Activated CD4-positive, alpha-beta T cell treated with anti-CD3 and anti-CD28 coated beads for 36 hours (primary cell): ENCODE measurements at places on chromosomes 5 and 9. TPM values are rescaled to one million over a fixed set of nuclear protein-coding genes. Genes with fewer than 3 reads are reported as not detected.

DNA sequence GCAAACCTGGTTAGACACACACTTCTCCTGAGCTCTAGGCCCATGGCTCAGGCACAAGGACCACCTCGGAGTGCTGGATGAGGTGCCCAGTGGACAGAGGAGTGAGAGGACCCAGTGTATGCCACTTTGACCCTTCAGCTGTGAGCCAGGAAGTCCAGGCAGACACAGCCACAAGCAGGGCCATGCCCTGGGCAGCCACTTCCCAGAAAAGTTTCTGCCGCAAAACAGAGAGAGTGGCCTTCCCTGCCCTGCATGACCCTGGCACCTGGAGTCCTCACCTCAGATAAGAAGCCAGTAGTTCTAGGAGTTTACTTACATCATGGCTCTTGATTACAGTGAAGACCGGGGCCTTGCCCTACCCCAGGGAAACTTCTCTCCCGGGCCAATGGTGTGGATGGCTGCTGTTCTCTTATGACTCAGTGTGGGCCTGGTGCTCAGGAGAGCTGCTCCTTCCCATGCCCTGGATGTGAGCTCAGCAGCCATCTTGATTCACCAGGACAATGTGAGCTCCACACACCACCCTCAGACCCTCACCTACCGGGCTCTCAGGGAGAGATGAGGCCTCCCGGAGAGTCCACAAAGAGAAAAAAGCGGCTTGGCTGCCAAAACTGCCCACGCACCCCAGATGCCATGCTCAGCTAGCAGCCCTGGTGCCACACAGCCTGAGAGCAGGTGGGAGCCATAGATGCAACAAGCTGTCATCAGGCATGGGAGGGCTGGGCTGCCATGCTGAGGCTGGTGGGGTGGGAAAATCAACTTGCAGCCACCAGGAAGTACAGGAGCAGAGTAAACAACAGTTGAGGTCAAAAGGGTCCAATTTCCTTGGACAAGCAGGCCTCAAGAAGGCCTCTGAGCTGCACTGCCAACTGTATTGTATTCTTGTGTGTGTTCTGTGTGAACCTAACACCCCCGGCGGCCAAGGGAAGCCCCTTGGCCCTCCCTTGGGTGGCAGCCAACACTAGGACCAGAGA is 11.7 kb upstream of the IRF1 start:
- H3K36me3 ChIP-seq = no peaks in the 10 kb centered on the region
- H3K27me3 ChIP-seq = peaks cover 4% of the 10 kb centered on the region
- no peak for DNase-seq
- peaks cover 20% of the 10 kb centered on the region for H3K4me1 ChIP-seq
- no peak overlapping the region for H3K27ac ChIP-seq

DNA sequence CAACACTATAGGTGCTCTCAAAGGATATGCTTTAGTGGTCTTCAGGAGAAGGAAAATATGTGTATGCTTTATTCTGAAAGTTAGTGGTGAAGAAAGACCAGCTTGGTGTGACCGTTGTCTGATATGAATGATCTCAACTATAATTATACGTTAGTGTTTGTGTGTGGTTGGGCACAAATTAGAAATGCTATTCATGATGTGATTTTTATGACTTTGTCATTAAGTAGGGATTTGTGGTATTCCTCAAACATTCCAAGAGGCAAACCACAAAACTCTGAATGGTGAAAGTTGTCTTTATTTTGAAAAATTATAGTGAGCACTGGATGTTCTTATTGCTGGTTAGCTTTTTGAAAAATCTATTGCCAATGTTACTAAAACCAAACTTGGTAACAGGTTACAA is 6.2 kb upstream of the F2R start:
- DNase-seq = no peak
- peaks cover 19% of the 10 kb centered on the region for H3K4me1 ChIP-seq
- peaks cover 14% of the 10 kb centered on the region for H3K27me3 ChIP-seq
- peaks cover 7% of the 10 kb centered on the region for H3K36me3 ChIP-seq
- H3K27ac ChIP-seq = no peak overlapping the region
- no peak overlapping the region for H3K4me3 ChIP-seq

DNA sequence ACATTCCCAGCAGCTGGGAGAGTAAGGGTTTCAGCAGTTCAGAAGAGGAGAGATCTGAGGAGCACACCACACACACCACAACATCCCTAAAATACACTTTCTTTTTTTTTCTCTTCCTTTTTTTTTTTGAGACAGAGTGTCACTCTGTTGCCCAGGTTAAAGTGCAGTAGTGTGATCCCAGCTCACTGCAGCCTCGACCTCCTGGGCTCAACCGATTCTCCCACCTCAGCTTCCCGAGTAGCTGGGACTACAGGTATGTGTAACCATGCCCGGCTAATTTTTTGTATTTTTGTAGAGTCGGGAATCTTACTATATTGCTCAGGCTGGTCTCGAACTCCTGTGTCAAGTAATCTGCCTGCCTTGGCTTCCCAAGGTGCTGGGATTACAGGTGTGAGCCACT is 9.7 kb upstream of the UBAP1 start:
- H3K4me1 ChIP-seq = peaks cover 11% of the 10 kb centered on the region
- H3K27ac ChIP-seq = no peak overlapping the region
- no peaks in the 10 kb centered on the region for H3K36me3 ChIP-seq
- DNase-seq = no peak
- no peaks in the 10 kb centered on the region for H3K27me3 ChIP-seq
- H3K4me3 ChIP-seq = no peak overlapping the region

- H3K27me3 ChIP-seq = peaks cover 1% of the 10 kb centered on the region
- no peaks in the 10 kb centered on the region for H3K36me3 ChIP-seq
- DNase-seq = no peak
- H3K4me1 ChIP-seq = no peaks in the 10 kb centered on the region
- no peak overlapping the region for H3K4me3 ChIP-seq
- H3K27ac ChIP-seq = no peak overlapping the region
These were observed 365.9 kb downstream of the NFIB start for GRCh38 chr9:13948037-13948436.

DNA sequence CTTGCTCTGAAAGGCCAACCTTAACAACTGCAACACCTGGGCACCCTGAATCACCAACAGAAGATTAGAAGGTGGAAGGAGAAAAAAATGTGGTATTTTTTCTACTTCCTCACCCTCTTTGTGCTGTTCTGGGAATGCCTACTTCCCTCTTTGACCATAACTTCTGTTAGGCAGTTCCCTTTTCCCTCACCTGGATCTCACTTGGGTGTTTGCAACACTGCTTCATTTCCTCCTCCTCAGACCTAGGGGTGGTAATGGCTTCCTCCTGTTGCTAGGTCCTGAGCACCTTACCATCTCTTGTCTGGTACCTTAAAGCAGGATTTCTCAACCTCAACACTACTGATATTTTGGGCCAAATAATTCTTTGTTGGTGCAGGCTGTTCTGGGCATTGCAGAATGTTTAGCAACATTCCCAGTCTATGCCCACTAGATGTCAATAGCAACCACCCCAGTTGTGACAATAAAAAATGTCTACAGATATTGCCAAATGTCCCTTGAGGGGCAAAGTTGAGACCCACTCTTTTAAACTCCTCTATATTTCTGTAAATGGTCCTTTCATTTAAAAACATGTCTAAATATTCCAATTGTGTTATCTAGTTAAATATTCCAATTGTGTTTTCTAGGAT is 300.0 kb upstream of the VLDLR start:
- no peak for DNase-seq
- H3K36me3 ChIP-seq = no peaks in the 10 kb centered on the region
- no peak overlapping the region for H3K27ac ChIP-seq
- no peak overlapping the region for H3K4me3 ChIP-seq
- no peaks in the 10 kb centered on the region for H3K4me1 ChIP-seq

GRCh38 chr9:91755761-91756509 is 194.1 kb downstream of the ROR2 start:
- H3K4me1 ChIP-seq = no peaks in the 10 kb centered on the region
- H3K27ac ChIP-seq = no peak overlapping the region
- no peak overlapping the region for H3K4me3 ChIP-seq
- no peaks in the 10 kb centered on the region for H3K36me3 ChIP-seq
- H3K27me3 ChIP-seq = peaks cover 3% of the 10 kb centered on the region

GRCh38 chr9:87580941-87581438 is 83.3 kb downstream of the DAPK1 start:
- H3K4me1 ChIP-seq = no peaks in the 10 kb centered on the region
- no peak for DNase-seq
- H3K4me3 ChIP-seq = no peak overlapping the region
- no peaks in the 10 kb centered on the region for H3K36me3 ChIP-seq
- no peak overlapping the region for H3K27ac ChIP-seq
- H3K27me3 ChIP-seq = peaks cover 2% of the 10 kb centered on the region

- H3K4me3 ChIP-seq = no peak overlapping the region
- no peaks in the 10 kb centered on the region for H3K36me3 ChIP-seq
- H3K4me1 ChIP-seq = peaks cover 5% of the 10 kb centered on the region
- H3K27me3 ChIP-seq = peaks cover 29% of the 10 kb centered on the region
- DNase-seq = no peak
These were observed 22.2 kb upstream of the CMBL start for GRCh38 chr5:10329820-10330481.

- peaks cover 8% of the 10 kb centered on the region for H3K27me3 ChIP-seq
- H3K36me3 ChIP-seq = no peaks in the 10 kb centered on the region
- peaks cover 16% of the 10 kb centered on the region for H3K4me1 ChIP-seq
- H3K4me3 ChIP-seq = no peak overlapping the region
- DNase-seq = peak; percentile 71
These were observed 135.4 kb downstream of the WDR41 start for GRCh38 chr5:77356740-77357139.

- DNase-seq = no peak
- H3K27me3 ChIP-seq = peaks cover under 1% of the 10 kb centered on the region
- H3K4me3 ChIP-seq = no peak overlapping the region
- no peaks in the 10 kb centered on the region for H3K36me3 ChIP-seq
These were observed 259.9 kb downstream of the SYK start for GRCh38 chr9:91061506-91061905.

DNA sequence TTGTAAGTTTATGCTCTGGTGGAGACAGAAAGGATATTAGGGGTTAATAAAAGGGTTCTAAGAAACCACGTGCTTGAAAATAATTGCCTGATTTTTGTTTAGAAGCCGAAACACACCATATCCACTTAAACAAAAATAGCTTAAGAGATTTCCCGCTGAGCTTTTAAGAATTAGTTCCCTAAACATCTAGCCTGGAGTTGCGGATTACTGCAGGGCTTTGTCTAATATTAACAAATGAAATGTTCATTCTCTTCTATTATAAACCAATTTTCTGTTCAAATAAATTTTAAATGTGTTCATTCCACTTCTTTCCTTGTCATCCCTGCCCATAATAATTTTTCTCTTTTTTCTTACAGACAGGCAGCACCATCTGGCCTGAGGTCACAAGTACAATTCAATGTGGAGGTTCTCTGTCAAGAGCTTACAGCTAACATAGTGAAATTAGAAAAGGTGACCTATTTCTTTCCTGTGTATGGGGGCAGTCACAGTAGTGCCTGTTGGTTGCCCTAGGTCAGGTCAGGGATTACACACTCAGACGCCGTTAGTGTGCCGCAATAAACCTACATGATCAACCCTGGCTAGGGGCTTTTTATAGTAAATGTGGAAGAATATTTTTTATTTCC is 65.3 kb downstream of the GRAMD2B start:
- no peaks in the 10 kb centered on the region for H3K27me3 ChIP-seq
- no peak overlapping the region for H3K27ac ChIP-seq
- H3K4me1 ChIP-seq = no peaks in the 10 kb centered on the region
- DNase-seq = no peak
- H3K4me3 ChIP-seq = no peak overlapping the region
- peaks cover 38% of the 10 kb centered on the region for H3K36me3 ChIP-seq

DNA sequence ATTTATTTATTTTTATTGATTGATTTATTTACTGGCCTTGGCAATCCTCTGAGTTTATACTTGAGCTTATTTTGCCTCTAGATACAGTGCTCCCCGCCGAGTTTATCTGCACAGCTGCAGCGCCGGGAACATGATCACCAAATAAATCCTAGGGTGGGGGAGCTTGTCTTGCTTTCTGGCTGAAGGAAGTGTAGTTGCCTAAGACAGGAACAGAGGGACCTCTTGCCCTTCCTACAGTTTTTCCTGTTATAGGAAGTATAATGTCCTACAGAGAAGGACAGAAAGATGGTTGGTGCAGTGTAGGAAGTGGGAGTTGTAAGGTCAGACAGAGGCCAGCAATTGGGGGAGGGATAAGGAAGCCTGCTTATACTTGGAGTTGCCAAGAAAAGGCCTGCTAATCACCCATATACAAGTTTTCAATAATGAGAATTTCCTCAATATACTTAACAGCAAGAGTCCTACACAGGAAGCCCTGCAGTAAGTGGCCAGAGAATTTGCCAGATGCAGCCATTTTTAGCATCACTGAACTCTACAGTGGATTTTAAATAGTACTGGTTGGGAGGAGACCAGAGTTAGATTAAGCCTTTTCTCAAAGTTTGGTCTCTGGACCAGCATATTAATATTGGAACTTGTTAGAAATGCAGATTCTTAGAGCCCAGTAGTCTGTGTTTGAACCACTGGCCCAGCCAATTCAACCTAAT is 7.7 kb downstream of the AOPEP start:
- no peaks in the 10 kb centered on the region for H3K4me1 ChIP-seq
- DNase-seq = no peak
- H3K27ac ChIP-seq = no peak overlapping the region
- H3K27me3 ChIP-seq = no peaks in the 10 kb centered on the region

DNA sequence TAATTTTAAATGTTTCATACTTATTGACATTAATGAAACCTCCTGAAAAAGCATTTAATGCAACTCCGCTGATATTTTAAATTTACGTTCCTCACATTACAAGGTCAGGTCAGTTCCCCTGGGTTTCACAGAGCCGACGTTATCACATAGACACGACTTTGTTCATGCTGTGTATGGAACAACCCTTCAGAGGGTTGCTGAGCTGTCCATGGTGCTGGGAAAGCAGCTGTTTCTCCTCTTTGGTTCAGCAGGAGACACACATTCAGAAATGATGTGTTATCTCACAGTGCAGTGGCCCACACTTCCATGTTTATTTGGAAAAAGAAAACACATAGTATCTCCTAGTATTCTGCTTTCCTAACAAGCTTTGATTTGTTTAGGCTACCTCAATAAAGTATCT is 53.5 kb downstream of the PPP2R2B start:
- no peaks in the 10 kb centered on the region for H3K4me1 ChIP-seq
- DNase-seq = peak; percentile 39
- peaks cover 2% of the 10 kb centered on the region for H3K27me3 ChIP-seq
- H3K4me3 ChIP-seq = no peak overlapping the region
- H3K36me3 ChIP-seq = no peaks in the 10 kb centered on the region
- no peak overlapping the region for H3K27ac ChIP-seq

- H3K4me1 ChIP-seq = peaks cover 32% of the 10 kb centered on the region
- no peaks in the 10 kb centered on the region for H3K36me3 ChIP-seq
- DNase-seq = peak; percentile 57
- H3K27me3 ChIP-seq = no peaks in the 10 kb centered on the region
- H3K27ac ChIP-seq = peak overlapping the region; percentile 85
- H3K4me3 ChIP-seq = no peak overlapping the region
These were observed 35.3 kb upstream of the IQGAP2 start for GRCh38 chr5:76367623-76368371.

GRCh38 chr5:123752552-123753179 is 240.7 kb downstream of the CSNK1G3 start:
- no peak overlapping the region for H3K4me3 ChIP-seq
- no peaks in the 10 kb centered on the region for H3K36me3 ChIP-seq
- no peaks in the 10 kb centered on the region for H3K4me1 ChIP-seq
- H3K27ac ChIP-seq = no peak overlapping the region
- H3K27me3 ChIP-seq = no peaks in the 10 kb centered on the region
- no peak for DNase-seq

- no peaks in the 10 kb centered on the region for H3K27me3 ChIP-seq
- H3K4me3 ChIP-seq = no peak overlapping the region
- peaks cover 7% of the 10 kb centered on the region for H3K4me1 ChIP-seq
These were observed 37.4 kb downstream of the ARHGEF37 start for GRCh38 chr5:149618581-149619248.

Gene SLC44A1
- total RNA-seq = 10.4 TPM

Gene ANKRD31
- 0.66 TPM for total RNA-seq

Gene CBY3
- 0.71 TPM for total RNA-seq

Gene PDZD2
- total RNA-seq = 0.14 TPM

Gene FRRS1L
- total RNA-seq = not detected

Gene PHF24
- 0.18 TPM for total RNA-seq

Gene SLC4A9
- total RNA-seq = 0.21 TPM
